ENCODE measurements at places on chromosomes 13 and 19.

DNA sequence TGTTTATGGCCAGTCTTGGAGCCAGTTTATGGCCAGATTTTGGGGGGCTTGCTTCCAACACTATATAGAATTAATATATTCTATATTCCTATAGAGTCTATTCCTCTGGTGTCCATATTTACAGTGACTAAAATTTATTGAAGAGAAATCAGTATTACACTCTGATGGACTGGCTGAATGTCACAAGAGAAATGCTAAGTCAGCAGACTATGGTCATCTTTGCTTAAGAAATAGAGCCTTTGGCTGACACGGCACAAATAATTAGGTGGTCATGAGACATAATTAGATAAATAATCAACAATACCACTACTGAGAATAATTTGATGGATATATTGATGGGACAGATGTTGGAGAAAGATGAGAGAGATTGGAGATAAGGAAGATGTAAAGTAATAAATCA lies 272.9 kb downstream of the SLITRK5 start:
- no peak for DNase-seq

DNA sequence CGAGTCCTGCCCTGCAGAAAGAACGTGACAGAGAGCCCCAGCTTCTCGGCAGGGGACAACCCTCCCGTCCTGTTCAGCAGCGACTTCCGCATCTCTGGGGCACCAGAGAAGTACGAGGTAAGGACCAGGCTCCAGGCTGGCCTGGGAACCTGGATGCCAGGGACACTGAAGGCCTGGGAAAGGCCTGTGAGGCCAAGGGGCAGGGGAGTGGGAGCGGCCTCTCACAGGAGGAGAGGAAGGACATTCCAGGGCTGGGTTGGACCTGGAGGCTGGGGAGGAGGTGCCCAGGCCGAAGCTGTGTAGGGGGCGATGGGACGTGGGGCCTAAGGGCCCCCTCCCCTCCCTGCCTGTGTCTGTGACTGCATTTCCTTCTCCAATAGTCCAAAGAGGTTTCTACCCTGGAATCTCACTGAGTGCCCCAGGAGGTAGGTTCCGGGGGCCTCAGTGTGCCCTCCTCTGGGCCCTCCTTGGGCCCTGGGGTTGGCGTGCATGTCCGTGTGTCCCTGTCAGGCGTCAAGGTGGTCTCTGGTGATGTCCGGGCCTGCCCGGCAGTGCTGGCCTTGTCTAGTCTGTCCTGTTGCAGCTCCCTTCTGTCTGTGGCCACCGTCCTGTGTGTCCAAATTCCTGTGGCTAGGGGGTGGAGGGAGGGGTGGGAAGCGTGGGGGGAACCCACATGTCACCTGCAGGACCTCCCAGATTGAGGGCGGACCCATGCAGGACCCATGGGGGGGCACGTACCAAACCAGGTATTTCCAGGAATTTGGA lies 16.9 kb upstream of the CD22 start:
- no peak for DNase-seq

DNA sequence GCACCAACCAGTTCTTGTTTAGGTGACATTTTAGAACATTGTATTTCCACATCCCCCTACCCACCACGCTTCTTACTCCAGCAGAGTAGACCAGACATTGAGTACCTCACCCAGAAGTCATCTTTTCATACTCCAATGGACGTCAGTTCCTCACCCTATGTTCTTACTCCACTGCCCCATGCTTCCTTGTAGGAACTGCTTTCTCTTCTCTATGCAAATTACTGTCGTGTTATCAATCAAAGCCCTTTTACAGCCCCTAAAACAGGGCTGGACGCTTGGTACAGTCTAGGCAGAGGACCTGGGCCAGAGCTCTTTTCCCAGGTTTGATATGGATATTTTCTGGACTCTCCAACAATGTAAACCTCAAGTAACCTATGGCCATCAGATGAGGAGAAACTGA lies 58.2 kb downstream of the USP12 start:
- DNase-seq, result no peak

GRCh38 chr19:1501200-1501595 lies 10.2 kb downstream of the REEP6 start:
- DNase-seq, result no peak

DNA sequence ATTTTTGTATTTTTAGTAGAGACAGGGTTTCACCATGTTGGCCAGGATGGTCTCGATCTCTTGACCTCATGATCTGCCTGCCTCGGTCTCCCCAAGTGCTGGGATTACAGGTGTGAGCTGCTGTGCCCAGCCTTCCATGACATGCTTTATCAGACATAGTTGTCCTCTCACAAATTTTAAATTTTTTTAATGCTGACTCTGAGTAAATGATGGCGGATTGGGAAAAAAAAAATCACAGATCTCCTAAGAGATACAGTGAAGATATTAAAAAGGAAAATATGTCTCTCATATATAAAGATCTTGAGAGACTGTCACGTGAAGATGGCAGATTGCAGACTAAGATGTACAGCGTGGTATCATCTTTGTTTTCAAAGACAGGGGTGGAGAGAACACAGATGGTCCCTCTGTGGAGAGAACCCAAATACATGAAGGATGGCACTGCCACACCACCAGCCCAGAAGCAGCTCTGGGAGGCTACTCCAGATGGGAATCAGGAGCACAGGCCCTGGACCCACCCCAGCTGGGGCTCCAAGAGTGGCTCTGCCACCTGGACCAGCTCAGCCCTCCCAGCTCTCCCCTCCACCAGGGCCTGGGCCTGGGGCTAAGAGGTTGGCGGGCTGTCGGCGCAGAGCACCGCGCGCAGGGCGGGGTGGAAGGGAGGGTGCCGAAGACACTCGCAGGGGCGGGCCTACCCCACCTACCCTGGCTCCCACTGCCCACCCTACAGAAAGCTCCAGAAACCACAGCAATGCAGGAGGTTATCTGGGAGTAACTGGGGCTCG lies 20.0 kb upstream of the CCNP start:
- DNase-seq, result no peak

Data from omental fat pad (tissue), 4 donors.